ENCODE measurements at places on chromosomes 3 and 15. TPM values are rescaled to one million over a fixed set of nuclear protein-coding genes. Genes with fewer than 3 reads are reported as not detected.
A peak's percentile ranks its signal among the peaks of the same experiment; 100 is the strongest.

DNA sequence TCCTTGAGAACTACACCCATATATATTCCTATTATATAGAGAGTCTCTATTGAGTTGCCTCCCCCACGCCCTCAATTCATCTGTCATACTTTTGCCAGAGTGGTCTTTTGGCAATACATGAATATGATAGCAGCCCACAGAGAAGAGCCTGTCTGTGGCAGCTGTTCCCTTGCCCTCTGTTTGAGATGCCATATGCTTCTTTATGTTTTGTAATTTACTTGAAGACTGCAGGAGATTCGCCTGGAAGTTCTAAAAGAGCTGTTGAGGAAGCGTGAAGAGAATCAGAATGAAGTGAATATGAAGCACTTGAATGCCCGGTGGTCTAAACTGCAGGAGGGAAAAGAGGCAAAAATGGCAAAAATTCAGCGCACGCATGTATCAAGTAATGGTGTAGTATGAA is 27.2 kb downstream of the CFAP91 start:
- H3K36me3 ChIP-seq = no peaks in the 10 kb centered on the region
- H3K27me3 ChIP-seq = no peaks in the 10 kb centered on the region
- no peak for DNase-seq

DNA sequence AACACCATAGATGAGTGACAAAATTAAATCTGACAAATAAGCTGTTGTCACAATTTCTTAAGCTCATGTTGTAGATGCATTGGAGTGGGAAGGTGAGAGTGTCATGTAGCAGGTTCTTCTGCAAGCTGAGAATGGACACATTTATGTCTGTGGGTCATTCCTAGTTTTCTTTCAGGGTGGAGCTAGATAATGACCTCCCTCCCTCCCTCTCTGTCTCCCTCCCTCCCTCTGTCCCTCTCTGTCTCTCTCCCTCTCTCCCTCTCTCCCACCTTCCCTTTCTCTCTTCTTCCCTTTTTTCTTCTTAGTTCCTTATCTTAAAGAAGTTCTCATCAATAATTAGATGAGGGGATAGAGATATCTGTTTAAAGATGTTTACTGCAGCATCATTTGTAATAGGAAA is 36.0 kb downstream of the PXYLP1 start:
- no peak for DNase-seq
- H3K27ac ChIP-seq = no peak overlapping the region
- H3K4me3 ChIP-seq = peak overlapping the region; percentile 15
- no peaks in the 10 kb centered on the region for H3K4me1 ChIP-seq
- no peaks in the 10 kb centered on the region for H3K36me3 ChIP-seq
- no peaks in the 10 kb centered on the region for H3K27me3 ChIP-seq

- DNase-seq = no peak
- no peaks in the 10 kb centered on the region for H3K36me3 ChIP-seq
- no peaks in the 10 kb centered on the region for H3K27me3 ChIP-seq
- H3K4me3 ChIP-seq = no peak overlapping the region
- H3K27ac ChIP-seq = no peak overlapping the region
These were observed 670.2 kb upstream of the ALCAM start for GRCh38 chr3:104696470-104696869.

TKT gene
- total RNA-seq = 194 TPM

PGBD4 gene
- 2.3 TPM for total RNA-seq

PLD1 gene
- 66.0 TPM for total RNA-seq
